SIG-M5 (cell line): ENCODE measurements at places on chromosomes 2 and 18.

GRCh38 chr18:70455731-70456130 lies 166.9 kb downstream of the SOCS6 start:
- no peak for DNase-seq

GRCh38 chr2:179711375-179711774 lies 150.0 kb downstream of the ZNF385B start:
- DNase-seq, result no peak

DNA sequence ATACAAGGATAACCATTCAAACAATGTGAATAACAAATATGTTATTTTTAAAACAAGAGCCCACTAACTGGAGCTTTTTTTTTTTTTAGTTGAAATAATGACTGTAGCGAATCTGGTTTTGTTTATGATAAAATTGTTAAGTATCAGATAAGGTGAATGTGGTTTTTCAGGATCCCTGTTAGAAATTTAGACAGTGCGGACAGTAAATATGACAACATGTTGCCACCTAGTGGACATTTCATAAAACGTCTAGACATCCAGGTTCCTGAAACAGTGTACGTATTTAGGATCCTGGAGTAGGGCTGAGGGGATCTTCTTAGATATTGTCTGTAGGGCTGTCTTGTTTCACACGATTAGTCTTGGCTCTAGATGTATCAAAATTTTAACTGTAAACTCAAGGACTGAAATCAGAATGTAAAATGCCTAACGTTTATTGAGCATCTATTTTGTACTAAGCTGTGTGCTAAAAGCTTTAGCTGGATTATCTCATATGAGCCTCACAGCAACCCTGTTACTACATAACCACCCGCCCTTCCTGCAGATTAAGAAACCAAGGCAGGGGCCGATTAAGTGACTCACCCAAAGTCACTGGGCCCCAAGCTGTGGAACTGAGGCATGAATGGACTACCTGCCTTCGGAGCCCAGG lies 23.9 kb upstream of the CCDC68 start:
- no peak for DNase-seq

DNA sequence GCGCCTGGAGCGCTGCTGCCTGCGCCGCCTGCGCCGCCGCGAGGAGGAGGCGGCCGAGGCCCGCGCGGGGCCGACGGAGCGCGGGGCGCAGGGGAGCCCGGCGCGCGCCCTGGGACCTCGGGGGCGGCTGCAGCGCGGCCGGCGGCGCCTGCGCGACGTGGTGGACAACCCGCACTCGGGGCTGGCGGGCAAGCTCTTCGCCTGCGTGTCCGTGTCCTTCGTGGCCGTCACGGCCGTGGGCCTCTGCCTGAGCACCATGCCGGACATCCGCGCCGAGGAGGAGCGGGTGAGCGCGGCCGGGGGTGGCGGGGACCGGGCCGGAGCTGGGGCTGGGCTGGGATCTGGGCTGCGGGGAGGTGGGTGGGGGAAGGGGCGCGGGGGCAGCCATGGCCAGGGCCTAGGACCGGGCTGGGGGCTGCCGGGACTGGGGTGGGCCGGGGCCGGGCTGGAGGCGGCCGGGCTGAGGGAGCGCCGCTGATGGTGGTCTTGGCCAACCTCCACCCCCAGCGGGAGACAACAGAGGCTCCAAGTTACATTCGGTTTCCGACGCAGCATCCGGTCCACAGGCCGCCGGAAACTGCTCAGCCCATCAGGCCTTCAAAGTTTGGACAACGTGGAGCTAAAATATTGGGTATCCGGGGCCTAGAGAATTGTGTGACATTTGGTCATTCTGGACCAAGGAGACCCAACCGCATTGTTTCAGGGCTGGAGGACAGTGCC lies 66.4 kb downstream of the KCNG2 start:
- DNase-seq, result no peak

GRCh38 chr2:104871972-104872865 lies 18.3 kb downstream of the POU3F3 start:
- DNase-seq, result no peak

DNA sequence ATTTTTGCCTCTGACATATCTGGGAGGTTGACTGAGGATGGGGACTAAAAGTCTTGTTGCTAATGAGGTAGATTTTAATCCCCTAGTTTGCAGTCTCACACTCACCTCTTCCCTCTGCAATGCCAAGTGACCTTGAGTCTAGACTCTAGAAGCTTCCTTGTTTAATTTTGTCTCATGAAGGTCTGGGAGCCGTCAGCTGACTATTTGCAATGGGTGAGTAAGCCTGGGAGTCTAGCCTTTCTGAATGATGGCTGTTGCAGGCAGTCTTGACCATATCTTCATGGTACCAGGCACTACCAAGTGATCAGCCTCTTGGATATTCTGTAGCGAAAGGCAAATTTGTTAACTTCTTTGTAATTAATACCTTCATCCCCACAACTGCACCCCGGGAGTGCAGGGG lies 61.2 kb downstream of the ARHGAP15 start:
- DNase-seq, result no peak

DNA sequence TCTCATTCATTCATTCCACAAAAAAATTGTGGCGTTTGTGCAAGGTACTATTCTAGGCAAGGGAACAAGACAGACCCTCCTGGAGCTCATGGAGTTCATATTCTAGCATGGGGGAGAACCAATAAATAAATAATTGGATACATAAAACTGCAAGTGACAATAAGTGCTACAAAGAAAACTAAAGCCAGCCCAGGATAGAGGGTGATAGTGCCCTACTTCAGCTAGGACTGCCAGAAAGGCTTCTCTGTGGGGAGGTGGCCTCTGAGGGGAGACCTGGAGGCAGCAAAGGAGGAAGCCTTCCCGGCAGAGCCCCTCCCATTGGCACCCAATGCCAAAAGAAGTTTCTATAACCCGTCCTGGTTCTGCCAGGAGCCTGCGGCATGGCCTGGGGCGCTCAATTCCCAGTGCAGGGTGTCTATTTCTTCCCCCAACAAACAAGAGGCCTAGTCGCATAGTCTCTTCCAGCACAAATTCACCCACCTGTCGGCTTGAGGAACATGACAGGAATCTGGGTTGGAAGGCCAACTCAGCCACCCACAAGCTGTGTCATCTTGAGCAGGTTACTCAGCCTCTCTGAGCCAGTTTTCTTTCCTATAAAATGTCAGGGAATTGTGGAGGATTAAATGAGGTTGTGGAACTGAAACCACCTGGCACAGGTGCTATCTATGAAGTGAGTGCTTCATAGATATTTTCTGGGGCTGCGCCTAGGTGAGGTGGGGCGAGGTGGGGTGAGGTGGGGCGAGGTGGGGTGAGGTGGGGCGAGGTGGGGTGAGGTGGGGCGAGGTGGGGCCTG lies 94.3 kb downstream of the ZFP36L2 start:
- no peak for DNase-seq

GRCh38 chr2:40488101-40488601 lies 36.3 kb upstream of the SLC8A1 start:
- no peak for DNase-seq
